Renal cortex interstitium (tissue), 15 donors: ENCODE measurements at places on chromosomes 2 and 18.

- no peak for DNase-seq
These were observed 278.4 kb downstream of the NDUFA10 start for GRCh38 chr2:239746559-239747246.

DNA sequence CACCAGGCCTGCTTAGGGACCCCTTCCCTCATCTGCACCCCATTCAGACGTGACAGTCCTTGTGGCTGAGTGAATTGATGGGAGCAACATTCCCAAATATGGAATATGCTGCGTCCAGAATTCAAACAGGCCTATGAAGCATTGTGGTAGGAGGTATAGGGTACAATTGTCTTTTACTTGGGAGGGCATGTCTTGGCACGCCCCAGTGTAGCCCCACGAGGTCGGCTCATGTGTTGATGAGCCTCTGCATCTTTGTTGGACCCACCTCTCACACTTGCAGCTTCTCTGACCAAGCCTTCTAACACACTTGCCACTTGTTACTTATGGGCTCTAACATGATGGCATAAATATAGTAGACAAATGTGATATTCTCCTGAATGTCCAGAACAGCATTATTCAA, 1.6 kb downstream of the TIMM21 start:
- DNase-seq = no peak

DNA sequence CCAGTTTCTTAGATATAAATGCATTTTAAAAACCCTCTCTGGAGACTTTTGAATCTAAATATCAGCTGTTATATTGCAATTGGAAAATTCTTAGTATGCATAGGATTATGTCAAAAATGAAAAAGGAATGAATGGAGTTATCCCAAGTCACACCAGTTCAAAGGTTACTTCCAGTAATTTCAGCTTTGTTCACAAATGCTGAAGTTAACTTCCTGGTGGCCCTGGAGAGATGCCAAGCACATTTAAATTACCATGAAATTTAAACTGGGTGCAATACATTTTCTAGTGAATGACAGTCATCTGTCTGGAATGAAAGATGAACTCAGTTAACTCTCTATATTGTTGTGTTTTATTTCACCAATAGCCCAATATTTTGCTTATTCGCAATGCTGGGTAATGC, 753.9 kb downstream of the SUCLG1 start:
- DNase-seq = no peak

GRCh38 chr18:33195795-33196194, 244.7 kb downstream of the CCDC178 start:
- DNase-seq = no peak

DNA sequence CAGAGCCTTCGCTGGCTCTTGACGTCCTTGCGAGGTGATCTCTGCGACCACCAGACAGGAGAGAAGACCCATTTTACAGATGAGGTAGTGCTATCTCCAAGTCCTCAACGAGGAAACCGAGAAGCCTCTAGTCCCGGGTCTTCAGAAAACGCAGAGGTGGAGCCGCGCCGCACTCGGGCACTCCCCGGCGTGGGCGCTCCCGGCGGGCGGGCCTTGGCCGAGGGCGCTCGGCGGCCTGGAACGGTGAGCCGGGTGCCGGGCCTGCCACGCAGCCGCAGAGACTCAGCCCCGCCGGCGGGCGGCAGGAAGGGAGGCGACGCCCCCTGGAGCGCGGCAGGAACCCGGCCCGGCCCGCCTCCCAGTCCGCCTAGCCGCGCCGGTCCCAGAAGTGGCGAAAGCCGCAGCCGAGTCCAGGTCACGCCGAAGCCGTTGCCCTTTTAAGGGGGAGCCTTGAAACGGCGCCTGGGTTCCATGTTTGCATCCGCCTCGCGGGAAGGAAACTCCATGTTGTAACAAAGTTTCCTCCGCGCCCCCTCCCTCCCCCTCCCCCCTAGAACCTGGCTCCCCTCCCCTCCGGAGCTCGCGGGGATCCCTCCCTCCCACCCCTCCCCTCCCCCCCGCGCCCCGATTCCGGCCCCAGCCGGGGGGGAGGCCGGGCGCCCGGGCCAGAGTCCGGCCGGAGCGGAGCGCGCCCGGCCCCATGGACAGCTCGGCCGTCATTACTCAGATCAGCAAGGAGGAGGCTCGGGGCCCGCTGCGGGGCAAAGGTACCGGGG, at the start of gene CTDSP1:
TSS of gene CTDSP1 (plus strand) at position 478 of the 776 bp plus-strand sequence. CDS start at position 701, 223 bp downstream.
- peak; percentile 93 for DNase-seq

DNA sequence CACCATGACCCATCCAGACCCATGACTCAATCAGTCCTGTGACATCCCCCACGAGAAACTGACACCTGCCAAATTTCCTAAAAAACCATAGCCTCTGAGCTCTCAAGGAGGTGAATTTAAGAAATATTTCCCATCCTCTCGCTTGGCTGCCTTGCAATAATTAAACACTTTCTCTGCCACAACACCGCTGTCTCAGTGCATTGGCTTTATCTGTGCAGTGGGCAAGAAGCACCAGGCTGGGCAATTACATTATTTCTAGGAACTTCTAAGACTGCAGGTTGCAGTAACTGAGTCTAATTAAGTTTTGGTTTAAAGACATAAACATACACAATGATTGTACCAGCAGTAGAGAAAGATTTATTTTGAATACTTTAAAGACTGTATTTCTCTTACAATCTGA, 22.0 kb upstream of the RTTN start:
- DNase-seq = no peak

GRCh38 chr2:144351687-144352086, 168.2 kb downstream of the ZEB2 start:
- DNase-seq = no peak

DNA sequence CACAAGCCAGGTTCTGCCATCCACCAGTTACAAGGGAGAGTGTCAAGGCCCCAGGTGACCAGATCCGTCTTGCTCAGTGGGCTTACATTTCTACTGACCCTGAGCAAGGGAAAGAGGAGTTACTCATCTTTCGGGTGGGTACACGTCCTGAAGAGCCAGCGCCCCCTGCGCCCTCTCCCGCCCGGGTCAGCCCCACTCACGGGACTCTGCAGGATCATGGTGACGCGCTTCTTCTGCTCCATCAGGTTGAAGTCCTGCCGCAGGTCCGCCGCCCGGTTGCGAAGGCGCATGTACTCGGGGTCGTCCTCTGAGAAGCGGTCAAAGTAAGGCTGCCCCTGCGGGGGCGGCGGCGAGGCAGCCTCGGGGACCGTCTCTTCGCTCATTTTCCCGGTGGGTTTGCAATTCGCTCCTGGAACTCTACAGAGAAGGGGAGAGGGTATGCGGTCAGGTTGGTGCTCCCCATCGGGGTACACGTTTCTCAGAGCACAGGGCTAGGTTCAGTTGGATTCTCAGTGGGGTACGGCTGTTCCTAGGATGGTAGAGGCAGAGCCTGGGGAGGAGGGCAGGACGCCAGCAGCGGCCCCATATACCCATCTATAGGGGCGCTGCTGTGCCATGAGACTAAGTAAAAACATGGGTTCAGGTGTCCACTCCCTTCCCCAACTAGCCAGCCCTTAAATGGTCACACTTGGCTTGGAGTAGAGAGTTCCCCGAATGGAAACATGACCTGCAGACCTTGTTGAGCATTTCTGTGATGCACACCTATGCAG, 61.8 kb downstream of the ADD2 start:
- no peak for DNase-seq

GRCh38 chr2:102137138-102137537, 5.4 kb upstream of the IL1R1 start:
- DNase-seq = no peak

- no peak for DNase-seq
These were observed 2.9 kb upstream of the KHK start for GRCh38 chr2:27083410-27084296.

- DNase-seq = no peak
These were observed 1038.6 kb downstream of the CBLN2 start for GRCh38 chr18:71505526-71505925.

DNA sequence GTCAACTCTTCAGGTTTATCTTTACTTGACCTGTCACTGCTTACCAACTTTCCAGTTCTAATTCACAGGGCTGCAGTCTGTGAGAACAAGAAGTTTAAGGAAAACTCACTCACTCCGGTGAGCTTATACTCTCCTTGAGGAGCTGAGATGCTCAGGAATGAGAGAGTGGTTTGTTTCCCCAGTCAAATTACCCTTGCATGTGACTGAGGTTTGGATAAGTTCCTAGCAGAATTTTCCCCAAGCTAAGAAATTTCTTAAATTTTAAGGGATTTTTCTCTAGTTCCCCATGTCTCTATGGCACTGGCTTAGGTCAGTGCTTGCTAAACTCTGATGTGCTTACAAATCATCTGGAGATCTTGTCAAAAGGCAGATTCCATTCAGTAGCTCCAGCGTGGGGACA, 12.8 kb upstream of the CCDC85A start:
- DNase-seq = no peak

- no peak for DNase-seq
These were observed 165.0 kb downstream of the ANTXR1 start for GRCh38 chr2:69177785-69178636.

DNA sequence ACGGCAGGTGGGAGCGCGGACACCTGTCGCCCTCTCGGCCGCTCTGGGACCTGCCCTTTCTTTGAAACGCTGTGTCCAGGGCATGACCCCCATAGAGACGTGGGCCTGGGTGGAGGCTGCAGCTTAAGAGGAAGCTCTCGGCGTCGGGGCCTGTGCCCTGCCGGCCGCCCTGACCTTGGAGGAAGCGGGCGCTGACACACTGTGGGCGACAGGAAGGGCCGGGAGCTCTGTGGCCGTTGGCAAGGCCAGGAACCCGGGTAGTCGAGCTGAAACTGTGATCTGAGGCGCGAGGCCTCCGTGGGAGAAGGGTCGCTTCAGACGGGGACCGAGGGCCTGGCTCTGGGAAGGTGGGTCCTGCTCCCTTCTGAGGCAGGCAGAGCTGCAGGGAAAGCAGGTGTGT, 28.2 kb downstream of the KCNG2 start:
- no peak for DNase-seq

- no peak for DNase-seq
These were observed 9.8 kb upstream of the GPC1 start for GRCh38 chr2:240425697-240426096.

DNA sequence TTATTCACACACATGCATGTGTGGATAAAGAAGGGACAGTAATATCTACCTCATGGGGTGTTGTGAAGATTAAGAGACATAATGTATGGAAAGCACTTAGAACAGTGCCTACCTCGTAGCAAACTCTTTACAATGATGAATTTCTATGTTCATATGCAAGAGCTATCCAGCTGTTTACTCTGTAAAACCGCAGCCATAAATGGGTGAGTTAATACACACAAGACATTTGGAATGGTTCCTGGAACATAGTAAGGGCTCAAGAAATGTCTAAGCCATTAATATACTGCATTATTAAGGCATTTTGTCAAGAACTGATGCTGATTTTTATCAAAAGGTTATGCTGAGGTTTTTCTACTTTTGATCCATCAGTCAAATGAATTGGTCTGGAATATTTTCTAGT, 1076.2 kb downstream of the TSN start:
- DNase-seq = no peak

DNA sequence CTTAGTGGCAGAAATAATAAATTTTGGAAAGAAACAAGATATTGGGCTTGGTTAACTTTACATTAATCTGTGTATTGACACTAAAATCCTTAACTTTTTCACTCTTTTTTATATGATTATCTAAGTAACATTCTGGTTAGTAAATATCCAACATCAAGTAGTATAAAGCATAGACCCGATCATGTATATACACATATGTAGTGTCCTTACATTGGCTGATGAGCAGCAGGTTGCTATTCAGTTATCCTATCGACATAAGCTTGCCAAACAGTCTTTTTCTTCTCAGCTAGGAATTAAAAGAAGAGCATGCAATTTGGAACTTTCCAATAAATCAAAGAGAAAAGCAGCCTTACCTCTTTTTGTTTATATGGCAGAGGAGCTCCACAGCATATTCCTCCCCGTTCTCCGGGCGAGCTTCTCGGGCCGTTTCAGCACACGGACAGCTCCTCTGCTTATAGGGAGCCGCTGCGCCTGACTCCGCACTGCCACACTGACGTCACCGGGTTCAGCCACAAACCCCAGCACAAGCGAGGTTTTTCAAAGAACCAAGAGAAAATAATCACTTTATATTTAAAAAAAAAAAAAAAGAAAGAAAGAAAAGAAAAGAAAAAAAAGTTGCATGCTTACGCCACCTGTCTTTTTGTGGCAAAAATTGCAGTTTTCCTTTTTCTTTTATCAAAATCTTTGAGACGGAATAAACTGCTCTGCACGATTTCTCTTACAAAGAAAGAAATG, at the start of gene SCG2:
TSS of gene SCG2 (minus strand) at position 430 of the 735 bp plus-strand sequence. CDS start 3,079 bp downstream, outside the sequence.
- DNase-seq = peak; percentile 77

- DNase-seq = no peak
These were observed 24.0 kb downstream of the ZNF385B start for GRCh38 chr2:179837408-179837807.

GRCh38 chr2:17911491-17912260, 33.2 kb downstream of the KCNS3 start:
- no peak for DNase-seq

- DNase-seq = no peak
These were observed 15.7 kb upstream of the MBP start for GRCh38 chr18:77148289-77148688.

DNA sequence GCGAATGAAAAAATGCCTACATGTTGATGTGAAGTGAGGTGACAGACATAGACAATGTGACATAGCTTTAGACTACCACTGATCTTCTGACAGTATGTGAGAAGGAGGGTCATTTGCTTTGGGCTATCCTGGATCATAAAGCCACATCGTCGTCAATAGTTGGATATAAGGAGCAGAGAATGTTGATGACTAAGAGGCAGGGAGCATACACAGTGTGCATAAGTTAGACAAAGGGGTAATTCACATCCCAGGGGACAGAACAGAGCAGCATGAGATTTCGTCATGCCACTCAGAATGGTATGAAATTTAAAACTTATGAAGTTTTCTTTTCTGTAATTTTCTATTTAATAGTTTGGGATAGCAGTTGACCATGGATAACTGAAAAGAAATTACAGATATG, 403.2 kb downstream of the DSC3 start:
- DNase-seq = no peak

GRCh38 chr2:184555352-184555751, 43.0 kb upstream of the ZNF804A start:
- DNase-seq = no peak

DNA sequence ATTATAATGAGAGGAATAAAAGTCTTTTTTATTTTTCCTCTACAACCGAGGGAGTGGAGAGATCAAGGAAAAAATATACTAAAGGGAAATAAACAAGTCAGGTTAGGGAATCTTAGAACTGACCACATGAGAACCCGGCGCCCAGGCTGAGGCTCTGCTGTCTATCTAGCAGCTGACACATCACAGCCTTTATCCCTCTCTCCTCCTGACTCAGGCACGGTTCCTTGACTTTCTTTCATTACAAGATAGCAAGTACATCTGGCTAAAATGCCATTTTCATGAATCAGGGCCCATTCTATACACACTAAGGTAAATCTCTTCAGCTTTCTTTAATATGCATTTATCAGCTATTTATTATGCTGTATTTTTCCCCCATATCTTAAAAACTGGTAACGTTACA, 296.0 kb downstream of the TMX3 start:
- DNase-seq = no peak

GRCh38 chr18:55607773-55608172, 19.8 kb upstream of the TCF4 start:
- no peak for DNase-seq

DNA sequence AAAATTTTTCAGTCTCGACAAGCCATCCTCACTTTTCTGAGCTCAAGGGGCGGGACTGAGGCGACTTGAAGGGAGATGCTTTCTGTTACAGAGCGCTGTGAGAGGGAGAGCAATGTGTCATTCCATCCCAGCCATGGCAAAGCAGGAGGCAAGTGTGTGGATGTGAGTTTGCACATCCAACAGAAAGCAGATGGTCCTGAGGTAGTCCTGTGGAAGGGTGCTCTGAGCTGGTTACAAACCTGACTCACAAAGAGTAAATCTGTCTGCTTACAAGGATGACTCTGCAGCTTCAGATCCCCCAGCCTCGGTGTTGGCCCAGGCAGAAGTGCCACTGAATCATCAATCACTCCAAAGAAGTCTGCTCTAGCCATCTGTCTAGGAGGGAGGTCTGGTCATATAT, 482.0 kb upstream of the DCC start:
- DNase-seq = no peak
